Activated CD8-positive, alpha-beta memory T cell treated with anti-CD3 and anti-CD28 coated beads for 1 hour (primary cell): ENCODE measurements at places on chromosomes 5 and 9.

GRCh38 chr5:67032921-67033664 is 163.5 kb downstream of the CD180 start:
- DNase-seq, result no peak

DNA sequence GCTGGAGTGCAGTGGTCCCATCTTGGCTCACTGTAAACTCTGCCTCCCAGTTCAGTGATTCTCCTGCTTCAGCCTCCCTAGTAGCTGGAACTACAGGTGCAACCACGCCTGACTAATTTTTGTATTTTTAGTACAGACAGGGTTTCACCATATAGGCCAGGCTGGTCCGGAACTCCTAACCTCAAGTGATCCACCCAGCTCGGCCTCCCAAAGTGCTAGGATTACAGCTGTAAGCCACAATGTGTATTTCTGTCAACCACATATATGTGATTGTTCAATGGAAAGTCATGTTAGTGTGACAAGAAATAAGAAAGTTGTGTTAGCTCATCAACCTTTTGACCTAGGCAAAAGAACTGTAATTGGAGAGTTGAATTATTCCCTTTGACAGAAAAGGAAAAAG is 677.1 kb upstream of the CHD1 start:
- no peak for DNase-seq

- no peak for DNase-seq
These were observed 203.8 kb upstream of the RAI14 start for GRCh38 chr5:34452170-34452828.

- DNase-seq, result no peak
These were observed 523.0 kb downstream of the MTRR start for GRCh38 chr5:8391911-8392310.

- DNase-seq, result no peak
These were observed 45.2 kb downstream of the PAX5 start for GRCh38 chr9:36988848-36989247.

DNA sequence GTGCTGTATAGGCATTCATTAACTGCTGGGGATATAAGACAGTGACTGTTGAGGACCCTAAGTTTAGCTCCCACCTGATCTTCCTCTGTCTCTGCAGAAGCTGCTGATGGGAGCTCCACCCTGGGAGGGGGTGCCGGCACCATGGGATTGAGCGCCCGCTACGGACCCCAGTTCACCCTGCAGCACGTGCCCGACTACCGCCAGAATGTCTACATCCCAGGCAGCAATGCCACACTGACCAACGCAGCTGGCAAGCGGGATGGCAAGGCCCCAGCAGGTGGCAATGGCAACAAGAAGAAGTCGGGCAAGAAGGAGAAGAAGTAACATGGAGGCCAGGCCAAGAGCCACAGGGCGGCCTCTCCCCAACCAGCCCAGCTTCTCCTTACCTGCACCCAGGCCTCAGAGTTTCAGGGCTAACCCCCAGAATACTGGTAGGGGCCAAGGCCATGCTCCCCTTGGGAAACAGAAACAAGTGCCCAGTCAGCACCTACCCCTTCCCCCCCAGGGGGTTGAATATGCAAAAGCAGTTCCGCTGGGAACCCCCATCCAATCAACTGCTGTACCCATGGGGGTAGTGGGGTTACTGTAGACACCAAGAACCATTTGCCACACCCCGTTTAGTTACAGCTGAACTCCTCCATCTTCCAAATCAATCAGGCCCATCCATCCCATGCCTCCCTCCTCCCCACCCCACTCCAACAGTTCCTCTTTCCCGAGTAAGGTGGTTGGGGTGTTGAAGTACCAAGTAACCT is 22.1 kb downstream of the PCDHGC5 start:
- DNase-seq, result no peak

DNA sequence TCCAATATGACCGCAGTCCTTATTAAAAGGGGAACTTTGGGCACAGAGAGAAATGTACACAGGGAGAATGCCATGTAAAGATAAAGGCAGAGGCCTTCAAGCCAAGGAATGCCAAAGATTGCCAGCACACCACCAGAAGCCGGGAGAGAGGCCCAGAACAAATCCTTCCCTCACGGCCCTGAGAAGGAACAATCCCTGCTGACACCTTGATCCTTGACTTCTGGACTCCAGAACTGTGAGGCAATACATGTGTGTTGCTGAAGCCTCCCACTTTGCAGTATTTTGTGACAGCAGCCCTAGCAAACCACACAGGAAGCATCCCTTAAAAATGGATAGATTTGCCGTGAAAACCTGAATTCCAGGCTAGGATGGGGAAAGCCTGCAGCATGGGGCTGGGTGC is 80.0 kb downstream of the MAMDC2 start:
- DNase-seq, result no peak

GRCh38 chr9:111195766-111196165 is 134.3 kb downstream of the OR2K2 start:
- DNase-seq, result no peak

- DNase-seq, result no peak
These were observed 48.4 kb downstream of the STX17 start for GRCh38 chr9:99954819-99955218.

GRCh38 chr9:107999890-108000289 is 510.3 kb upstream of the KLF4 start:
- DNase-seq, result no peak

DNA sequence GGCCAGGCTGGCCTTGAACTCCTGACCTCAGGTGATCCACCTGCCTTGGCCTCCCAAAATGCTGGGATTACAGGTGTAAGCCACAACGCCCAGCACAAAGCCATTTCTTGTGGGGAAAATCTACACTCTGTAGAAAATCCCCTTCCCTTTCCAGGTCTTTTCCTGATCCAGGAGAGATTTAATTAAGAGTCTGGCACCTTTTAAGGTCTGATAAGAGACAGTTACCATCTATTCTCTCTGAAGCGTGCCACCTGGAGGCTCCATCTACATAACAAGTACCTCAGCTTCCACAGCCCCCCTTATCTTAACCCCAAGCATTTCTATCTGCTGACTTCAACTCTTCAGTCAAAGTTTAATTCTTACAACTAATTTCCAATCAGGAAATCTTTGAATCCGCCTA is 71.4 kb upstream of the CDK20 start:
- DNase-seq, result no peak

DNA sequence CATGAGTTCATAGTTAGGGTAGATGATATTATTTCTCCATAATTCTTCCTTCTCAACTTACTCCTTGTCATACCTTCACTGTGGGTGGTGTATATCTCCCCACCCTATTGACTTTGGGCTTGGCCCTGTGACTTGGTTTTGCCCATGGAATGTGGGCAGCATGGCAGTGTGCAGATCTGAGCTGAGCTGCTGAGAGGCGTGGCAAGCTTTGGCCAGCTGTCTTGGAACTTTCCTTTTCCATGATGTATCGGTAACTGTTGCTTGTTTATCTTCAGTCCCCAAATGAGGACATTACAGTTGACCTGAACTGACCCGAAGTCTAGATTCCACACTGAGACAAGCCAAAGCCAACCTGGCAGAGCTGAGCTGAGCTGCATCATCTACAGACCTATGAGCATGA is 70.4 kb downstream of the RALGPS1 start:
- no peak for DNase-seq

DNA sequence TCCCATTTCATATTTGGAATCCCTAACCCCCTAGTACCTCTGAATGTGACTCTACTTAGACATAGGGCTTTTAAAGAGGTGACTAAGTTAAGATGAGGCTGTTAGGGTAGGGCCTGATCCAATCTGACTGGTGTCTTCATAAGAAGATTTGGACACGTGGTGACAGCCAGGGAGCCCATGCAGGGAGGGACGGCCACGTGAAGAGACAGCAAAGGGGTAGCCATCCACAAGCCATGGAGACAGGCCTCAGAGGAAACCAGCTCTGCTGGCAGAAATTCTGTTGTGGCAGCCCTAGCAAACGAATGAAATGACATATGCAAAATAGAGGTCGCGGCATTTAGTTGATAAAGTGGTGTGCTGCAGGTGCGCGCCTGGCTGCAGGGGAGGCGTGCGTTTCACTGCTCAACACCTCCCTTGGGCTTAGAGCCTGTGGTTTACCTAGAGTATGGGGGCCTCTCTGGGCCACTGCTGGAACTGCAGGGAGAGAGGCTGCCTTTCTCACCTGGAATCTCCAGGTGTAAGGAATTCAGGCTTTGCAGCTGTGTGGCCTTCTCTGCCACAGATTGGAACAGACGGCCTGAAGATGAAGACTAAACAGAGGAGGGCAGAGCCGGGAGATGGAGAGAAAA is 7.1 kb upstream of the AFAP1L1 start:
- peak; percentile 21 for DNase-seq

GRCh38 chr9:16671591-16672137 is 198.8 kb downstream of the BNC2 start:
- no peak for DNase-seq

- no peak for DNase-seq
These were observed 59.6 kb downstream of the DENND4C start for GRCh38 chr9:19290103-19290502.

- no peak for DNase-seq
These were observed 113.3 kb upstream of the LPCAT1 start for GRCh38 chr5:1636981-1637638.

- no peak for DNase-seq
These were observed 148.9 kb downstream of the RXRA start for GRCh38 chr9:134475011-134475790.

DNA sequence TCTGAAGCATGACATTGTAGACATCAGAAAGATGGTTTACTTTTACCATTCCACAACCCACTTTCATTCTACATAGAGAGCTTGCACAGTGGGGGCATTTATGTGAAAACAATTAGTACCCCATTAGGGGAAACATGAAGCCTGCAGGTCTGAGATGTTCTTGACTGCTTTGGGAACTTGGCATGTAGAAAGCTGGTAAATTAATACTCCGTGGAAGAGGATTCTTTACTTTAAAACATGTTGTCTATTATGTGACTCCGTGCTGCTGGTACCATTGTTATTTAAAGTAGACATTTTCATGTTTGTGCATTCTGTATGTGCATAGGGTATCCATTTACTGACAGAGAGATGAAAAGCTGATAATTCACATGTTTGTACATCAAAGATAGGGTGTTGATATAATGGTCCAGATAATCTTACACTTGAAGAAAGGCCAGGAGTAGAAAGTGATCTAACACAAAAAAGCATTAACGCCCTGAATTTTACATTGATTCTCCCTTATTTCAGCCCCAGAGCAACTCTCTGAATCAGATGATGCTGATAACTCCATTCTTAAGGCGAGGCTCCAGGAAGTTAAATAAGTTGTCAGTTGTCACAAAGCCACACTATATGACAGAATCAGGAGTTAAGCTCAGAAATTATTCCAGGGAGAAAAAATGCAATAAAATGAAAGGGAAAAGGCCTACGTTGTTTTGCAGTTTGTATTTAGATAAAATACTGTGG is 50.1 kb upstream of the CD180 start:
- no peak for DNase-seq

DNA sequence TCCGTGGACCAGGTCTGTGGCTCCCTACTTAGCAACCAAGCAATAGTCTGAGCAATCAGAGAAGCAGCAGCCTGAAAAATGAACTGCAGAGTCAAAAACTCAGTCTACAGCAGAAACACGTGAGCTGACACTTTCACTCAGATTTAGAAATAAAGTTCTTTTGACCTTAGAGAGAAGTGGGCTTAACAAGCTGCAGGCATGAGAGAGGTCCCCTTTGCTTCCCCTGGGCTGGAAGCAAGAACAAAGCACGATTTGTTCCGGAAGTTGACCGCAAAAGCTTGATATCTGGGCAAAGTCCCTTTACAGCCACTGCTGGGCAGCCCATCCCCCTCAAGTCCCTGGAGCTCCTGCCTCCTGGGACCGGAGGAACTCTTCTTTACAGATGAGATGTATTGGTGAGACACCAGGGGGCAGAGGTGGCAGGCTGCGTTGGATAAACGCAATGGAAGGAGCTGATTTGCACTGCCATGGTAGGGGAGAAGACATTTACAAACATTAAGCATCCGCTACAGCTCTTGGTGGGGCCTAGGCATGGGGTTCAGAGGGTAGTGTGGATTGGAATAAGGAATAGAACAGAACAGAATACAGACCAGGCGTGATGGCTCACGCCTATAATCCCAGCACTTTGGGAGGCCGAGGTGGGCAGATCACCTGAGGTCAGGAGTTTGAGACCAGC is 5.8 kb upstream of the SOWAHA start:
- no peak for DNase-seq

DNA sequence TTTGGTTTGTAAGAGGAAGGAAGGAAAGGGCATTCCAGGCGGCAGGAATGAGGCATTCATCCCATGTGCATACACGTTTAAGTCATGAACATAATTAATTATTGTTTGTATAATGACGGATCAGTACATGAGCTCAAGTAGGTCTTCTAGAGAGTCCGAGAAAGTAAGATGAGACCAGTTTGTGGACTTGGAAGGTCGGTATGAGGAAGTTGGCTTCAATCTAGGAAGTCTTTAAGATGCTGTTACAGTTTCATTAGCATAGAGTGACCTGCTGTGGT is 2.1 kb downstream of the GTF3C4 start:
- no peak for DNase-seq

DNA sequence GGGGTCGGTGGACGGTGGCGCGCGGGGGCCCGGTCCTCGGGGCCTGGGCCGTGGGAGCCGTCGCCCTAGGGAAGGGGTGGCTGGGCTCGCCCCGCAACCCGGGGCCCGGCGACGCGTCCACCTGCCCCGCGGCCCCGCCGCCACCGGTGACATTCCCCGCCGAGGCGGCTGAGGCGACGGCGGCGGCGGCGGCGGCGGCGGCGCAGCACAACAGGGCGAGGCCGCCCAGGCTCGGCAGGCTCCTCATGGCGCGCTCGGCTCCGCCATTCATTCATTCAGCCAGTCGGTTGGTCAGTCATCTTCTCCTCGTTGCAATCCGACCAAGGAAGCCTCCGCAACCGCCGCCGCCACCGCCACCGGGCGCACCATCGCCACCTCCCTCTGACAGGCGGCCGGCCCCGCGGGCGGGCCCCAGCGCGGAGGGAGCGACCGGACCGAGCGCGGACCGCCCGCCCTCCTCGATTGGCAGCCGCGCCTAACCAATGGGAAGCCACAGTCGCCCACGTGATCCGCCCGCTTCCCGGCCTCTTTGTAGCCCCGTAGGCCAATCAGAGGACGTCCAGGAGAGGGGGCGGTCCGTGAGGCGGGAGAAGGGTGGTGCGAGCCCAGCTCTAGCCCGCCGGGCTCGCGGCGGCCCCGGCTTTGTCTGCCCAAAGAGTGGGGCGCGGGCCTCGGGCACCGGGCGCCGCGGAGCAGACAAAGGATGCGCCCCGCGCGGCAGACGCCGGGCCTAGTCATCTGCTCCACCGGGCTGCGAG is at the start of gene MEGF9:
Gene MEGF9 (minus strand): TSS at position 383 of the 758 bp plus-strand sequence. CDS start 112 bp downstream, at position 271.
- peak; percentile 91 for DNase-seq

DNA sequence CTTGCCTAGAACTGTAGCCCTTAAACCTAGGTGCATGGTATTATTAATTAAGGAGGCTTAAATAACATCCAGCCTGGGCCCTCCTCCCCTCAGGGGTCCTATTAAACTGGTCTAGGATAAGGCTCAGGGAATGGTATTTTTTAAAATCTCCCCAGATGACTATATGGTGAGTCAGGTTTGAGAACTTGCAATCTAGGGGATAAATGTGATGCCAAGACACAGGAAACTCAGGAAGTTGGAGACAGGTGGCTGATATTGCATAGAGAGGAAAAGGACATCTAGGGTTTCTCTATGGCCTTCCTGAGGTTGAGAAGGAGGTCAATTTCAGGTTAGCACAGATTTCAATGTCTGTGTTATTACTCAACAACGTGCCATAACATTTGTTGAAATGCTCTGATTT is 581.0 kb downstream of the TLE1 start:
- DNase-seq, result no peak
